Stimulated activated CD8-positive, alpha-beta memory T cell treated with anti-CD3 and anti-CD28 coated beads, Interleukin-12 subunit alpha, Interleukin-12 subunit beta, amount 100 ng/mL, for 4 hours (primary cell): ENCODE measurements at places on chromosomes 6 and 20.

DNA sequence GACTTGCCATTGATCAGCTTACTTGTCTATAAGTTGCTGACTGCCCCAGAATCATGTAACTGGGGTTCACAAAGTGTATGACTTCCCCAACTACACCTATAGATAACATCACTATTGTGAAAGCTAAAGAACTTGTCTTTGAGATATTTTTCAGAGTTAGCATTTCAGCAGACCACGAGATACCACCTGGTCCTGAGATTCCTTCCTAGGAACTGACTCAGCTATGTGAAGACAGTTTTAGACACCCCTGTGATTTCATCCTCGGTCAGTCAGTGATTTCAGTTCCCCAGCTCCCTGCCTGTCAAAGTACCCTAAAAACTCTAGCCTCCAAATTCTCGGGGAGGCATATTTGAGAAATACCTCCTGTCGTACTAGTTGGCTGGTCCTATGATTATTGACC is 62.4 kb downstream of the TXNDC5 start:
- no peak for DNase-seq

GRCh38 chr20:41408986-41409385 is 42.4 kb upstream of the EMILIN3 start:
- DNase-seq: no peak

GRCh38 chr6:102150549-102150948 is 757.0 kb downstream of the GRIK2 start:
- DNase-seq: no peak

GRCh38 chr20:15476781-15477180 is 1096.5 kb downstream of the KIF16B start:
- no peak for DNase-seq

DNA sequence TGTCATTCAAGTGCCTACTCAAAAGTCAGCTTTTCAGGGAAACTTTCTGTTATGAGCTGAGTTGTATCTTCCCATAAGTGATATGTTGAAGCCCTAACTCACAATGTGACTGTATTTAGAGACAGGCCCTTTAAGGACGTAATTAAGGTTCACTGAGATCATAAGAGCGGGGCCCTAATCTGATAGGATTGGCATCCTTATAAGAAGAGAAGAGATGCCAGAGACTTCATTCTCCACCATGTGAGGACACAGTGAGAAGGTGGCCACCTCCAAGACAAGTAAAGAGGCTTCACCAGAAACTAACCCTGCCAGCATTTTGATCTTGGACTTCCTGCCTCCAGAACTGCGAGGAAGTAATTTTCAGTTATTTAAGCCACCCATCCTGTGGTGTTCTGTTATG is 12.7 kb upstream of the SMLR1 start:
- DNase-seq: no peak

GRCh38 chr6:17725083-17725482 is 18.4 kb upstream of the NUP153 start:
- no peak for DNase-seq

DNA sequence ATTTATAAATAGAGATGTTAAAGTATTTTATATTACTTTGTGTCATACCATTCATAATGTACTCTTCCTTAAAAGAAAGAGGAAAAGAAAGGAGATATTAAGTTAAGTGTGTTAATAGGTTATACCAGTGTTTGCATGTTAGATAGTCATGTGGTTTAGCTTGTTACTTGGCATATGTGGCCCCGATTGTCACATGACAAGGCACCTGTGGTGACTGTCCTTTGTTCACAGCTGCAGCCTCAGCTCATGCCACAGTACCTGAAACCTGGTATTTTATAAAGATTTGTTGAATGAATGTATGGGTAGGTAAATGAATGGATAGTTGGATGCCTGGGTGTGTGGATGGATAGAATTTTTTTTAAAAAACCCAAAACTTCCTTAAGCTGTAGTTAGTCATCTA is 306.1 kb upstream of the FLRT3 start:
- no peak for DNase-seq

GRCh38 chr20:56636716-56637115 is 7.6 kb downstream of the TFAP2C start:
- no peak for DNase-seq

- DNase-seq: no peak
Observed at GRCh38 chr20:50516180-50516934, 6.2 kb downstream of the PTPN1 start.

- DNase-seq: no peak
Observed at GRCh38 chr6:166382500-166382932, 224 bp downstream of the MPC1 start.

- DNase-seq: no peak
Observed at GRCh38 chr6:127918506-127919427, 17.9 kb upstream of the THEMIS start.

DNA sequence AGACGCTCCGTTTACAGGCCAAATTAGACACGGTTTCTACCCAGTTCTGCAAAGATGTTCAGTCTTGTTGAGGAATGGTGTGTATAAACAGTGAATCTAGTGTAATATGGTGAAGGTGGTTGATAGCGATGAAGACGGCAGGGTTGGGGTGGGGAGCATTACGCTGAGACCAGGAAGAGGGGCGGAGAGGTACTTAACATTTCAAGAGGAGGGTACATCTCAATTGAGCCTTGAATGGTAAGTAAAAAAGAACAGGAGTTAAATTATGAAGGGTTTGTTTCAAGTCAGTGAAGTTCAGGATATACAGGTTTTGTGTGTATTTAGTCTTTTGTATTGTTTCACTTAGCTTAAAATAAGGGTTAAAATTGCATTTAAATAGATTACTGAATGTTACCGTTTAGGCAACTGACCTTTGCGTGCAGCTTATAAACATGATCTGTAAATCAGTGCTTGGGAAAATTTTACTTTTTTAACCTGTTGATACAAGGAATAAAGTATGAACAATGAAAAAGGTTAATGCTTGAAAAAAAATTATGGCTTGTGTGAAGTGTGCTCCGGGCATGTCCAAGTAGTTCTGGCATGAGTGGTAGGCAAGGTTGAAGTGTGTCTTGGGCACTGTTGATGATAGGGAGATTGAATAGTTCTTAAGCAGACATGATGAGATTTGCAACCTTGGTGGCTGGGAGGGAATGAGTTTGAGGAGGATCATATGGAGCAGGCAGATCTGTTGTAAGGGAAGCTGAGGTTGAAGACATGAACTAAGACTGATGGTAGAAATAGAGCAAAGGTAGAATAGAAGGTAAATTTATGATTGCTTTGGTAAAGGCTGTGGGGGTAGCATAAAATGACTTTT is 842 bp downstream of the POLR1C start:
- no peak for DNase-seq
